ENCODE measurements at places on chromosomes 1 and 21.

DNA sequence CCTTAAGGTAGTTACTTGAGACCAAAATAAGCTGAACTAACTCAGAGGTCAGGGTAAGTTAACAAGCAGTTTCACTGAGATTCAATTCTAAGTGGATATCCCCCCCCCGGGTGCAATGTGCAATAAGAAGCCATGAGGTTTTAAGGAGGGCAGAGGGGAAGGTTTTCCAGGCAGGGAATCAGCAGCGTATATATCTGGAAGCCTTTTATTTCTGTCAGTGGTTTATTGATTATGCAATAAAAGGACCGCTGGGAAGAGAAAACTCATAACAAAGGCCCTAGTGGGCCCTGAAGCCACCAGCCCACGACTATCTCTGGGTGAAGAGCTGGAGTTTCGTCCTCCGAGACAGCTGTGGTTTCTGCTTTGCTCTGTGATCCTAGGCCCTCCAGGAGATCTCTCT is 53.1 kb upstream of the CTPS1 start:
- peak; percentile 61 for DNase-seq

GRCh38 chr1:78527706-78528105 is 36.9 kb downstream of the PTGFR start:
- no peak for DNase-seq

DNA sequence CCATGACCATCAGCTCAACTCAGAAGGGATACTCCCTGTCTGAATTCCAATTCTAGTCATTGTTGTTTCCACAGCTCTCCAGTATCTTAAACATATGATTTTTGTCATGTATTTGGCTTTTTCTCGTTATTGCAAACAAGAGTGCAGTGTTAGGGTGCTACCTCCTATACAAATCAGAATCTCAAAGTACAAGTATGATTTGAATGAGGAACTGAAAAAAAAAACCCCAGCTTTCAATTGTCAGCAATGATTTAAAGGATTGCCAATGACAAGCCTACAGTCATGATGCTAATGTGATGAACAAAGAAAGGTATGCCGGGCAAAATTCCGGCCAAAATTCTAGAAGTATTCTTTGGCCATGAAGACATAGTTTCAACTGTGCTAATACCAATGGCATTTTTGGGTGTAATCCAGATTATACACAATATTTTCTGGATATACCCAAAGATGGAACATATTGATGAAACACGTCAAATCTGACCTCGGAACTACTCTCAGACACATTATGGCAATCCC is 14.9 kb downstream of the TMEM35B start:
- no peak for DNase-seq

DNA sequence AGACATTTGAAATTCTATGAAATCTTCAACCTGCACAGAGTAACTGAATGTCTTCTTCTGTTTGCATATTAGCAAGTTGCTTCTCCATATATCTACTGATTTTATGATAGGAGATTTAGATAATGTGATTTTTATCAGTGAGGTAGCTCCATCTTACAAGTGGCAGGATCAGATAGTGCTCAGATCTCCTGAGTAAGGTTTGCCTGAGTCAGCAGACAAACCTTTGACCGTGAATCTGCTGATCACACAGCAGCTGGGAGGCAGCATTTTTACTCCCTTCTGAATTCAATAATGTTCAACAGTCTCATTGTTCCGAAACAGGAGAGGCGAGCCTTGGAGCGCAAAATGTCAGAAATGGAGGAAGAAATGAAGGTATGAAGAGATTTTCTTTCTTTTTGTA is 141.4 kb downstream of the SYT2 start:
- DNase-seq: peak; percentile 39

GRCh38 chr1:33007190-33008050 is 29.3 kb downstream of the AK2 start:
- peak; percentile 95 for DNase-seq

DNA sequence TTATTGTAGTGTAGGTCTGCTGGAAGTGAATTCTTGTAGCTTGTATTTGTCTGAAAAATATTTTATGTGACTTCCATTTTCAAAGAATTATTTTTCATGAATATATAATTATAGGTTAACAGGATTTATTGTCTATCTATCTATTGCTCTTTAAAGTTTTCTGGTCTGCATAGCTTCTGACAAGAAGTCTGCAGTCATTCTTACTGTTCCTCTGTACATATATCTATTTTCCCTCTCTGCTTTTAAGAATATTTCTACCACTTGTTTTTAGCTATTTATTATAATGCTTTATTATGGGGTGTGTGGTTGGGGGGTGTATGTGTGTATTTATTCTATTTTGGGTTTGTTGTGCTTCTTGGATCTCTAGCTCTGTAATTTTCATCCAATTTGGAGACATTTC is 77.4 kb downstream of the ETS2 start:
- no peak for DNase-seq

GRCh38 chr1:207862241-207862787 is 48.6 kb downstream of the CD34 start:
- peak; percentile 61 for DNase-seq

GRCh38 chr1:203342192-203342940 is 8.6 kb downstream of the FMOD start:
- DNase-seq: peak; percentile 40

DNA sequence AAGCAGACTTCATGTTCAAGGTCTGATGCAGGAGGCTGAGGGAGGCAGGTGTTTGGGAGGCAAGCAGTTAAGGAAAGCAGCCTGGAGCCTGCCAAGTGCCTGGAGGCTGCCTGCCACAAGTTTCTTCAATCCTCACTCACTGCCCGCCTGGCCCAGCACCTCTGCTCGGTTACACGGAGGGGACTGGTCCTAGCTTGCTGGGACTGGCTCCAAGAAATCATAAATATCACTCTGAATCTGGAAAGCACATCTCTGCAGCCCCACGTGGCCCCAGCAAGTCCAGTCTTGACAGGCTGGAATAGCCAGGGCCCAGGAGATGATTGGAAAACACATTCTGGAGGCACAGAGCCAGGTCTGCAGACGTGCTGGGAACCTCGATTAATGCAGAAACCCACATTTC is 83.9 kb downstream of the BCAR3 start:
- no peak for DNase-seq

- no peak for DNase-seq
These were observed 21.0 kb upstream of the IFFO2 start for GRCh38 chr1:18977428-18977827.

DNA sequence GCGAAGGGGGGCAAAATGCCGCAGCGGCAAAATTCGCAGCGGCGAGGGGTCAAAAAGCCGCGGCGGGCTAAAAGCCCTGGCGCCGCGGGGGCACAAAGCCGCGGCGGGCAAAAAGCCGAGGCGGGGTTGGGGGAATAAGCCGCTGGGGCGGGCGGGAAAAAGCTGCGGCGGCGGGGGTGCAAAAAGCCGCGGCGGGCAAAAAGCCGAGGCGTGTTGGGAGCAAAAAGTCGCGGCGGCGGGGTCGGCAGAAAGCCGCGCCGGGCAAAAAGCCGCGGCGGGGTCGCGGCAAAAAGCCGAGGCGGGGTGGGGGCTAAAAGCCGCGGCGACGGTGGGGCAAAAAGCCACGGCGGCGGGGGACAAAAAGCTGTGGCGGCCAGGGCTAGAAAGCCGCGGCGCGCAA is 3902.5 kb downstream of the SRGAP2C start:
- DNase-seq: no peak

- DNase-seq: no peak
These were observed 14.3 kb downstream of the SLC2A1 start for GRCh38 chr1:42944246-42944928.

GRCh38 chr1:17615959-17616358 is 76.5 kb downstream of the ARHGEF10L start:
- DNase-seq: no peak

- peak; percentile 71 for DNase-seq
These were observed 7.8 kb upstream of the MEF2D start for GRCh38 chr1:156508205-156508954.

- DNase-seq: peak; percentile 51
These were observed 2.6 kb upstream of the MAPKAPK2 start for GRCh38 chr1:206682111-206682510.

- no peak for DNase-seq
These were observed 115.5 kb downstream of the GABPA start for GRCh38 chr21:25850126-25850842.

DNA sequence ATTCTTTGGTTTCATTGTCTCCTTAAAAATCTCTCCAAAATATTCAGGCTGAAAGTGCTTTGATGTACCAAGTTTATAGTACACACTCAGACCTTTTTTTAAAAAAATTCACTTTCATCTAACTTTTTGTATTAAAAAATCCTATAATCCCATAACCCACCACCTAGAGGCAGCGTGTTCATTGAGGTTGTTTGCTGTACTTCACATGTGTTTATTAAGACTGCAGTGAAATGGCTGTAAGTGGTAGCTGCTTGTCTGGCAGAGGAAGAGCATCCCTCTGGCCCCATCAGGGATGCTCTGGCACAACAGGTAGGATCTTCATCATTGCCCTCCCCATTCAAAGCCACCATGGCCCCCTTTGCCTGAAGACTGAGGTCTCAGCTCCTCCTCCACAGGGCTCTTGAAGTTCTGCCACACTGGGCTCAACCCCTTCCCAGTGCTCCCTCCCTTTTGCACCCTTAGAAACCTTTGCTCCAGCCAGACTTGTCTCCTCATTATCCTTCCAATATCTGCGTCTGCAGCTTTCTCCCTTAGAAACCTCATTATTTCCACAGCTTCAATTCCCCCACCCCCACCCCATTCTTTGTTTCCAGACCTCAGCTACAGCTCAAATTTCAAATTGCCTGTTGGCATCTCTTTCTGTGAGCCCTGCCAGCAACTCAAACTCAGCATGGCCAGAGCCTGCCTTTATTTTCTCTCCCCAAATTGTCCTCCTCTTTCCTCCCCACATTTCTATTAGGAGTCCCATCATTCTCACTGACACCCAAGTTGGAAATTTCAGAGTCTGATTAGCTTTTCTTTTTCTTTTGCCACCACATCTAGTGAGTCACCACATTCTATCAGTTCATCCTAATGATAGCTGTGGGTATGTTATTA is 369.6 kb upstream of the USP24 start:
- DNase-seq: peak; percentile 55

DNA sequence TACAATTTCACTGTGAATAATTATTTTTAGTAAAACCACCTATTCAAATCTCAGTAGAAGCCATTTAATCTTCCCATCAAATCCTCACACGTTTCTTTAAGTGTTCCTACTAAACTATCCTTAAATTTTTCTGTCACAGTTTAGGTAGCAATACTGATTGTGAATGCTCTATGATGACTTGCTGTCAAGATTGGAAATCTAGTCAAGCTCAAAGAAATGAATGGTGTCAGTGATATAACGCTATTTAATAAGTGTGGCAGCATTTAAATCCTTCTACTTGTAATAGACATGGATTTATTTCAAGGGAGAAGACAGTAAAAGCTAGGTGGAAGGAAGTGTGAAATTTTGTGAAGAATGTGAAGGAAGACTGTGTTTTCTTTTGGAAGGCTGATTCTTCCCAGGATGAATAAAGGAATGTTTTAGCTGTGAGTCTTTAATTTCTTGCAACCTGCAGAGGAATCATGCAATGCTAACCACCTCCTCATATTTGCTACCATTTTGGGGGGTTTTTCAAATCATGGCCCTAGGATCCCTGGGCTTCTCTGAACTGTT is 936.7 kb upstream of the NEGR1 start:
- no peak for DNase-seq

All from fibroblast of mammary gland (primary cell).